ENCODE measurements at places on chromosomes 12 and 14.

DNA sequence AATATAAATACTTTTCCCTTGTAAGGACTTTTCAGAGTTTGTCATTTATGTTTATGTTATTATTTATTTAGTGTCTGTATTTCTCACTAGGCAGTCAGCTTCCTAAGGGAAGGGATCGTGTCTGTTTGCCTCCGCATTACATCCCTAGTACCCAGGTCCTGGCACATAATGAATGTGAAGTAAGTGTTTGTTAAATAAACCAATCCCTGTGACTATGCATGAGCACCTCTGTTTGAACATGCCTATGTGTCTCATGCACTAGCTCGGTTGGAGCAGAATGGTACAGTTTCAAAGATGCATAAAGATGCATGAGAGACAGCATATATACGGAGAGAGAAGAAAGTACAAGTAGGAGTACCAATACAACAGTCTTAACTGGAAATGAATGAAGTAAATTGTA lies 99.3 kb downstream of the KIF21A start:
- H3K4me3 ChIP-seq = no peak overlapping the region
- H3K36me3 ChIP-seq = no peaks in the 10 kb centered on the region
- H3K27me3 ChIP-seq = no peaks in the 10 kb centered on the region
- no peaks in the 10 kb centered on the region for H3K4me1 ChIP-seq
- no peak for DNase-seq

DNA sequence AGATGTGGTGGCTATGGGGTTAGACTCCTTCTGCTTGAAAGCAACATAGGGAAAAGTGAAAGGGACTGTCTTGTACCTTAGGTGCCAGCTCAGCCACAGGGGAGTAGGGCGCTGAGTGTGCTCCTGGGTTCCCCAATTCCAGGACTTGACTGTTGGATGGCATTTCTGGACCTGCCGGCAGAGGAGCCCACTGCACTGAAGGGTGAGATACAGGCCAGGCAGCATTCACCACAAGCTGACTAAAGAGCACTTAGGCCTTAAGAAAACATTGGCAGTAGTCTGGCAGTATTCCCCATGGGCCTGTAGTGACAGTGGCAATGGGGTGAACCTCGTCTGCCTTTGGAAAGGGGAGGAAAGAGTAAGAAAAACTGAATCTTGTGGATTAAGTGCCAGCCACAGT lies 67.1 kb upstream of the TMTC2 start:
- no peaks in the 10 kb centered on the region for H3K36me3 ChIP-seq
- H3K4me1 ChIP-seq = no peaks in the 10 kb centered on the region
- H3K27ac ChIP-seq = no peak overlapping the region
- no peak overlapping the region for H3K4me3 ChIP-seq
- no peak for DNase-seq
- no peaks in the 10 kb centered on the region for H3K27me3 ChIP-seq

- no peak overlapping the region for H3K4me3 ChIP-seq
- H3K27ac ChIP-seq = no peak overlapping the region
- no peak for DNase-seq
- no peaks in the 10 kb centered on the region for H3K36me3 ChIP-seq
- H3K4me1 ChIP-seq = no peaks in the 10 kb centered on the region
- no peaks in the 10 kb centered on the region for H3K27me3 ChIP-seq
Measured at GRCh38 chr14:90576981-90577660, 180.3 kb downstream of the CALM1 start.

GRCh38 chr14:68797121-68797670 lies 4.3 kb upstream of the ZFP36L1 start:
- H3K27ac ChIP-seq = peak overlapping the region; percentile 99
- no peaks in the 10 kb centered on the region for H3K36me3 ChIP-seq

Measured in thoracic aorta (tissue), 2 donors.